ENCODE measurements at places on chromosomes 3 and 15.
A peak's percentile ranks its signal among the peaks of the same experiment; 100 is the strongest.

DNA sequence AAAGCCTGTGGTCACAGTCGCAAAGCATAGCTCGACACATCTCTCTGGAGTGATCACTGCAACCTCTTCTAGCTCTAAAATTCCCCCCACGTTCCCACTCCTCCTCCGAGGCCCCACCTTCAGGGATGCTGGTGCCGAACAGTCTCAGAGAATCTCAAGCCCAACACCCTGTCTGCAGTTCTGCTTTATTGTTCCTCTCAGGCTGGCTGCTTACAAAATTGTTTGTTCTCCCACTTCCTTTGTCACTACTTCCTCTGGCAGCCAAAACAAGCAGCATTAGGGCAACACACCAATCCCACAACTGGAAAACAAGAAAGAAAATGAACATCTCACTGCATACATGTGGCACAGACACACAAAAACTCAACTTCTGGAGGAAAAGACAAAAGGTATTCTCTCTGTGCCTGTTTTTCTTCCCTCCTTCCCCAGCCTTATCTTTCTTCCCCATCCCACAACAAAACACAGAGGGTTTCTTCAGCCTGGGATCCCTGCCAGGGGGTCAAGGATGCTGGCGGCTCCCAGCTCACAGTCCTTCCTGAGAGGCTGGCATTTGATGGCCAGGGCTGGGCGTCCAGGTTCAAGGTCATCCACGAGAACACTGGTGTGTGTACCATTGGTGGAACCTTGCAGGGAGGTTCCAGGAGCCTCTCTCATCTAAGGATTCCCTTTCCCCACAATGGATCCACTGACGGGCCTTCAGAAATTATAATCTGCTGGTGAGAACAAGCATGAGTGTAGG lies 108.4 kb downstream of the TMCO5A start:
- no peak for DNase-seq

DNA sequence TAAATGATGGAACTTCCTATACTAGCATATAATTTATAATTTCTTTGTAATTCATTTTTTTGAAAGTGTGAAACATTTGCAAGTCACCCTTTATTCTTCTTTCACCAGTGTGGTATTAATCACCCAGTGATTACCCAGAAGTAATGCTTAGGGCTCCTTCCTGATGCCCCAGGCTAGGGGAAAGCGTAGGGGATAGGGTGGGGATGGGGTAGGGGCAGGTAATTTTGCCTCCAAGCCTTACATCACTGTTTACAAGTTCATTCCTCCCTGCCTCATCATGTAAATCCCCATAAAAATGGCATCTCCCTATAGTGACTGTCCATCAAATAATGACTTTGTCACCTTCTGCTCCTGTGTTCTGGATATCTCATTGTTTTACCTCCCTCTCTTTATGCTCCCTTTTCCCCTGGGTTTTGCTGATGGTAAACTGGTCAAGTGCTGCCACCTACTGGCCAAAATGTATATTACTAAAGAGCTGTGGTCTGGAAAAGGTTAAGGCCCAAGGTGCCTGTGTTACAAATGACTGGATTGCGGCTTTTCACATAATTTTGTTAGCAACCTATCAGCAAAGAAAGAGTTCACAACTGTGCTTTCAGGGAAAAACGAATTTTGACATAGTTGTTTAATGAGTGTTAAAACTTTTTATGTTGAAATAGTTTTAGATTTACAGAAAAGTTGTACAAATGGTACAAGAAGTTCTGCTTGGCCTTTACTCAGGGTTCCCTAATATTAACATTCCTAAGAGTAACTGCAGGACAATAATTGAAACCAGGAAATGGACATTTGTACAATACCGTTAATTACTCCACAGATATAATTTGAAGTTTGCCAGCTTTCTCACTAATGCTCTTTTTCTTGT lies 54.7 kb downstream of the ONECUT1 start:
- DNase-seq, result peak; percentile 54

- DNase-seq, result no peak
Observed at GRCh38 chr3:83842511-83842910, 1116.3 kb upstream of the CADM2 start.

GRCh38 chr3:61450866-61451265 lies 110.5 kb upstream of the PTPRG start:
- DNase-seq, result no peak

DNA sequence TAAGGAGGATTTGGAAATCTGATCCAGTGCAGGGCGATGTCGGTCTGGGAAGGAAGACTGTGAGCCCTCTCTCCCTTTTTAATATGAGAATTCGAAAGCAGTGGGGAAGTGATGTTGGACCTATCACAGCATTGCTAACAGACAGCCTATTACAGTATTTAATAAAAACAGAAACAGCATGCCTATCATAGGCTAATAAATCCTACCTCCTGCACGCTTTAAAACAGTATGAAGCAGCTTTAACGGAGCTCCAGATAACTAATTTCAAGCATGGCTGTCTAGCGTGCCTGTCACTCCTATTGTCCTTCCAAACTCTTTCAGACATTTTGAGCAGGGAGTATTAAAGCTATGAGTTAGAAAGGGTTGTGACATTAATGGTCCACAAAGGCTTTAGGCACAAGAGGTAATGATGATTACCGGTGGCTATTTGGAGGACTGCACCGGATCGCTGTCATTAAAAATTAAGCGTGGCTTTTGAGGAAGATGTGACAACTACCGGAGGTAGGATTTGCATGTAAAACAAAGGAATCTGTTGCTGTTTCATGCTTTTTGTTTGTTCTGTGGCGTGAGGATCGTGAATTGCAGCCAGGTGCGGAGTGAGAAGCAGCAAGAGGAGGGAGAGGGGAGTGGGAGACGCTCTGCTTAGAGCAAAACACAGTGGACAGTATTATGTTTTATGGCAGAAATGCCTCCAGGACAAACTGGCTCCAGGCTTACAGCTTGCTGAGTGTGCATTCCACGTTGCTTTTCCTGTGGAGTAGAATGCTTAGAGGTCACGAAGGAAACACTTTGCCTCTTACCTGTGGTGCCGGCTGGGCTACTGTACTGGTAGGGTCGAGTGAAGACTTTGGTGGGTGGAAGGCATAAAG lies at the start of gene KCNMB2:
TSS of gene KCNMB2 (plus strand) at position 226 of the 869 bp plus-strand sequence.
- no peak for DNase-seq

GRCh38 chr3:56366641-56367162 lies 101.6 kb downstream of the ERC2 start:
- no peak for DNase-seq

GRCh38 chr15:68818066-68818768 lies 2.5 kb downstream of the ANP32A start:
- peak; percentile 58 for DNase-seq

DNA sequence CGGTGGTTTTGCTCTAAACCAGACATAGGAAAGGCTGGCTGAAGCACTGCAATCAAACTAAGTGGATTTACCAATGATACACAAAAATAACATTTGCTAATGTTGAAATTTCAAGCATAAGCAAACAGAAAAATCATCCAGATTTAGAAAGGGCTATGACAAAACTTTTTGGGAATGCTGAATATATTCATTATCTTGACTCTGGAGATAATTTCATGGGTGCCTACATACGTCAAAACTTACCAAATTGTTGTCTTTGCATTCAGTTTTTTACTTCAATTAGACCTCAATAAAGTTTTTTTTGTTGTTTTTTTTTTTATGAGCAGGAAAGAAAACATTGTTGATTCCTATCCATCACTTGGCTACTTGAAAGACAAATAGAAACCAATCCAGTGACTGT lies 140.8 kb downstream of the NR2E3 start:
- no peak for DNase-seq

DNA sequence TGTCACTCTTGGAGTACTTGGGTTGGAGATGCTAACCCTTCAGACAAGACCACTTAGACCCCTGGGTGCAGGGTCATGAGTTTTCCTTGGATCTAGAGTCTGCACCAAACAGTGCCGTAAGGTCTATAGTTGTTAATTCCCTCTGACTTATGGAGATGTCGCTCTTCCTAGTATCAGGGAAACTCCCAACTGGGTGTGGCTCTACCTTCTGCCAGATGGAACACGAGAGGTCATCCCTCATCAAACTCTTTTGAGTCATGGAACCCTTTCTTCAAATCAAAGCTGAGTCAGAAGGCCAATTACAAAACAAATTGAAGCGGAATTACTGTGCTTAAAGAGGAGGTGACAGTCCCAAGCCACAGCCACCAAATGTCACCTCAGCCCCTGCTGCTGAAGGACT lies 514.9 kb upstream of the PROK2 start:
- DNase-seq, result no peak

DNA sequence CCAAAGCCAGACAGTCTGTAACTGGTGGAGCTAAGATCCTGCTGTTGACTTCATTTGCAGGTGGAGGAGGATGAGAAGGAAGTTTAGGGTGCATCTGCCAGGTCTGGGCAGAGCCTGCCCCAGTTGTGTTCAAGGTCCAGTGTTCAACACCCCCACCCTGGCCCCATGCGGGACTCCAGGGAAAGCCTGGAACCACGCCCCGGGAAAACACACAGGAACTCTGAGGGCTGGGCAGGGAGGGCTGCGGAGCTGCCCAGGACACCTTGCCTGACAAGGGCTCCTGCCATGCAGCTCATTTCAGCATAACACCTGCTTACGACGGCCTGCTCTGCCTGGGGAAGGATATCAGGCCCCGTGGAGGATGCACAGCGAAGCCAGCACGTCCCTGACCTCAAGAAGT lies 286.3 kb downstream of the XXYLT1 start:
- no peak for DNase-seq

- DNase-seq, result no peak
Observed at GRCh38 chr15:58666957-58667356, 82.5 kb downstream of the ADAM10 start.

DNA sequence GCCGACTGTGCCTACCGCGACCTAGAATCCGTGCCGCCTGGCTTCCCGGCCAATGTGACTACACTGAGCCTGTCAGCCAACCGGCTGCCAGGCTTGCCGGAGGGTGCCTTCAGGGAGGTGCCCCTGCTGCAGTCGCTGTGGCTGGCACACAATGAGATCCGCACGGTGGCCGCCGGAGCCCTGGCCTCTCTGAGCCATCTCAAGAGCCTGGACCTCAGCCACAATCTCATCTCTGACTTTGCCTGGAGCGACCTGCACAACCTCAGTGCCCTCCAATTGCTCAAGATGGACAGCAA lies 1.4 kb downstream of the ISLR start:
- no peak for DNase-seq

- DNase-seq, result no peak
Observed at GRCh38 chr15:67397139-67397538, 123.8 kb upstream of the C15orf61 start.

- DNase-seq, result no peak
Observed at GRCh38 chr3:55527361-55527760, 40.3 kb upstream of the WNT5A start.

DNA sequence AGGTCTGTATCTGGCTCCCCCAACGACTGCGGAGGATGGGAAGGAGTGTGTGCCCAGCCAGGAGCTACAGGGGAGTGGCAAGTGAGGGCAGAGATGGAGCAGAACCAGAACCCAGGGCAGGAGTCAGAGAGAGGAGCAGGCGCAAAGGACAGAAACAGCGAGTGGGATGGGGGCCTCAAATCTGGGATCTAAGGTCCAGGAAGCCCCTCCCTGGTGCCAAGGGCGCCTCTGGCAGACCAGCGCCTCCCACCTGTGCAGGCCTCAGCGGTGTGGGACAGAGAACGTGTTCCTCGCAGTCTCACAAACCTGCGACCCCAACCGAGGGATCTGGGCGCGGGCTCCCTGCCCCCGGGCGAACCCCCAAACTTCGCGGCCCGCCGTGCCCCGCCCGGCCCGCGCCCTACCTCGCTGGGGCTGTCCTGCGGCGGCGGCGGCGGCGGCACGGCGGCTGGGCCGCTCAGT lies 301 bp downstream of the PCBP4 start:
- no peak for DNase-seq

GRCh38 chr15:98330258-98330657 lies 318.1 kb upstream of the IGF1R start:
- no peak for DNase-seq

DNA sequence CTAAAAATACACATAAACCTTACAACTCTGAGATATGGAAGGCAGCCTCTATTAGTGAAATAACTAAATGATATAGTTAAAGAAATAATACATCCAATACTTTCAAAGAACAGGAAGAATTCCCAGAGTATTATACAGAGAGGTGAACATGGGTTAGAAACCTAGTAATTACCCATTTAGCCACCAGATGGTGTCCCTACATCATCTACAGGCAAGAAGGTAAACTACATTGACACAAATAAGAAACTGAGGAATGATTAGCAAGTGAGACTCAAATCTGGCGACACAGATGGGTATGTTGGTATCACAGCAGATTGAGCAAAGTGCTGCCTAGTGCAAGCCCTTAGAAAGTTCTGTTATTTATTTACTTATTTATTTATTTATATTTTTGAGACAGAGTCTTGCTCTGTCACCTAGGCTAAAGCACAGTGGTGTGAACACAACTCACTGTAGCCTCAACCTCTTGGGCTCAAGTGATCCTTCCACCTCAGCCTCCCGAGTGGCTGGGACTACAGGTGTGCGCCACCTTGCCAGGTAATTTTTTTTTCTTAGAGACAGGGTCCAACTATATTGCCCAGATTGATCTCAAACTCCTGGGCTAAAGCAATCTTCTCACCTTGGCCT lies 28.2 kb downstream of the NEK4 start:
- DNase-seq, result no peak

DNA sequence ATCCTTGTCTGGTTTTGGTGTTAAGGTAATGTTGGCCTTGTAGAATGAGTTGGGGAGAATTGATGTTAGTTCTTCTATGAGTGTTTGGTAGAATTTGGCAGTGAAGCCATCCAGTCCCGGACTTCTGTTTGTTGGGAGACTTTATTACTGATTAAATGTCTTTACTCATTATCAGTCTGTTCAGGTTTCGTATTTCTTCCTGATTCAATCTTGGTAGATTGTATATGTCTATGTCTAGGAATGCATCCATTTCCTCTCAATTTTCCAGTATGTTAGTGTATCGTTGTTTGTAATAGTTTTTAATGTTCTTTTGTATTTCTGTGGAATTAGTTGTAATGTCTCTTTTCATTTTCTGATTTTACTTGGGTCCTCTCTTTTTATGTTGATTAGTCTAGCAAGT lies 39.4 kb downstream of the NCK1 start:
- DNase-seq, result no peak

DNA sequence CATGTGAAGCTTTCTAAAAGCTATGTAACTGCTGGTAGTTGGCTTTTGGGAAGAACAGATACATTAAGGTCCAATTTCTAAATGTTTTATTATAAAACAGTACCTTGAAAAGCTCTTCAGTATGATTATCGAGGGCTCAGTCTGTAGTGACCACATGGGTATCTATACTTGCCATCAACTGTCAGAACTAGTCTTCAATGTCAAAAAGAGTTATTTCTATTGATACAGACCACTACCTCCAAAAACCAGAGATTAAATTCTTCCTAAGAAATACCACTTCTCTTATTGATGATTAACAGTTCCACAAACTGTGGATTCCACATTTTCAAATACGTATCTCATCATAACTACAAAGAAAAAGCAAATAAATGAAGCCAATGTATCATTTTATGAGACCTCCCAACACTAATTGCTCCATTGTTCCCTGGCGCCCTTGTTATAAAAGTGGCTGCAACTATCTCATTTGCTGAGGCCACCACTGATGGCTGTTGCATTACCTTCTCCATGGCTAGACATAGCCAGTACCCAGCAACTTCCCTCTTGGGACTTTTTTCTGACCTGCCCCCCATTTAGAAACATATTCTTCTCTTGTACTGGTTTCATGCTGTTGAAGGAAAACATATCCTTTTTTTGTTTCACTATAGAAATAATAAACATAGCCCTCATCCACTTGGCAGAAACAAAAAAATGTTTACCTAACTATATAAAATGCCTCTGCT lies 33.9 kb upstream of the MBNL1 start:
- DNase-seq, result no peak

- no peak for DNase-seq
Observed at GRCh38 chr3:12983319-12983718, 89.9 kb downstream of the IQSEC1 start.

Data from stimulated activated CD4-positive, alpha-beta T cell treated with anti-CD3 and anti-CD28 coated beads, Interleukin-4, amount 100 ng/mL, for 48 hours (primary cell).